ENCODE measurements at places on chromosomes 1 and 21. TPM values are rescaled to one million over a fixed set of nuclear protein-coding genes. Genes with fewer than 3 reads are reported as not detected.

DNA sequence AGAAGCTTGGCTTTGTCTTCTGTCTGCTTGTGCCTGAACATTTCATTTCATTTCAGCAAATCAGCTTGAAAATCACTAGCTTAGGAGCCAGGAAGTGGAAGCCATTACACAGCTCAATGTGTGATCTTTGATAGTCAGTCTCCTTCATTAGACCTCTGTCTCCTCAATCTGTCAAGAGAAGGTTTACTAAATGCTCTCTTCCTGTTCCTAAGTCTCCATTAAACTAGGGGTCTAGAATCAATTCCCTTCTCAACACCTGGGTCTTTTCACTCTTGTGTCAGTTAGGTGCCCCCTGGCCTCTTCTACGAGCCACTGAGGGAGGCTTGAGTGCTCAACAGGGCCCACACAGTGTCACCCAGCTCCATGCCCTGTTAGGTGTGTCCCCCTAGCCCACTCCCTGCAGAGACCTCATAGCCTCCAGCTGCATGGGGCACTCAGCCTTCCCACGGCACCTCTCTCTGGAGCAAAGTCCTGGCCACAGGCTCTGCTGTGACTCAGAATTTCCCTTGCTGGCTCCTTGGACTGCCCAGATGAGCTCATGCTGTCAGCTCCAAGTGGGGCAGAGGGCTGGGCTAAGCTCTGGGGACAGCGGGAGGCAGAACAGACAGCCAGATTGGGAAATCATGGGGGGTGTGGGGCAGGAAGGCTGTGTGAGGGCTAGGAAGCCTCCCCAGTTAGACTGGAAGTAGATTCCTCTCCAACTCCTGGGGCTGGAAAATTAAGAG is 115.7 kb upstream of the IPO9 start:
- H3K27ac ChIP-seq: peak overlapping the region; percentile 89
- no peak overlapping the region for H3K4me3 ChIP-seq
- no peaks in the 10 kb centered on the region for H3K27me3 ChIP-seq
- peak; percentile 99 for DNase-seq
- H3K4me1 ChIP-seq: peaks cover 46% of the 10 kb centered on the region

DNA sequence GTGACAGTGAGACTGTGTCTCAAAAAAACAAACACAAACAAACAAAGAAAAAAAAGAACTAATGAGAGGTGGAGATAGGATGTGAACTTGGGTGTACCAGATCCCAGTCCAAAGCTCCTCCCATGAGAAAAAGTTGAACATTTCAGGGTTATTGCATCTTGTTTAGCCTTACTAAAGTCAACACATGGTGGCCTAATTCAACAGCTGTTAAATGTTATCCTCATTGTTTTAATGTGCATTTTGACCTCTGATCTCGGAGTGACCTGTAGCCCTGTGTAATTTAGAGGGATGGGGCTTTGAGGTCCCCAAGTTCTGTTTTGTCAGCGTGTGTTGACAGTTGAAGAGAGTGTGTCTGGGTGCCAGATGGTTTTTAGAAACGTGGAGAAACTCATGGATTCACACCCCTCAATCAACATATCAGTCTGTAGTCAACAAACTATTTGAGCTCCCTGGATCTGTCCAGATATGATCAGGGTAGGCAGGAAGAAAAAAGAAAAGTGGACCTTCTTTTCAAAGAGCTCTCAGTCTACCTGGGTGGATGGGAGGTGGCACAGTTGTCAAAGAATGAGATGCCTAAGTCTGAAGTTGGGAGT is 34.7 kb downstream of the PTPRU start:
- no peaks in the 10 kb centered on the region for H3K27me3 ChIP-seq
- H3K4me1 ChIP-seq: peaks cover 8% of the 10 kb centered on the region

GRCh38 chr1:21154717-21155116 is 22.0 kb downstream of the EIF4G3 start:
- no peak overlapping the region for H3K27ac ChIP-seq
- H3K27me3 ChIP-seq: no peaks in the 10 kb centered on the region
- no peak overlapping the region for H3K4me3 ChIP-seq
- no peak for DNase-seq

GRCh38 chr1:3432306-3432705 is 22.2 kb upstream of the ARHGEF16 start:
- no peak overlapping the region for H3K27ac ChIP-seq
- H3K4me3 ChIP-seq: no peak overlapping the region
- H3K27me3 ChIP-seq: no peaks in the 10 kb centered on the region
- no peak for DNase-seq

DNA sequence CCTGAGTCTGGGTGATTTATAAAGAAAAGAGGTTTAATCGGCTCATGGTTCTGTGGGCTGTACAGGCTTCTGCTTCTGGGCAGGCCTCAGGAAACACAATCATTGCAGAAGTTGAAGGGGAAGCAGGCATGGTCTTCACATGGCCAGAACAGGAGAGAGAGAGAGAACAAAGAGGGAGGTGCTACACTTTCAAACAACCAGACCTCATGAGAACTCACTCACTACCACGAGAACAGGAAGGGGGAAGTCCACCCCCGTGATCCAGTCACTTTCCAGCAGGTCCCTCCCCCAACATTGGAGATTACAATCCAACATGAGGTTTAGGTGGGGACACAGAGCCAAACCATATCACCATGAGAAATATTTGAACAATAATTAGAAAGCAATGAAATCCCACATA is 222.9 kb downstream of the FAM72C start:
- no peaks in the 10 kb centered on the region for H3K36me3 ChIP-seq
- no peaks in the 10 kb centered on the region for H3K4me1 ChIP-seq
- H3K27me3 ChIP-seq: no peaks in the 10 kb centered on the region
- DNase-seq: no peak

GRCh38 chr21:45355573-45355972 is 49.4 kb upstream of the COL18A1 start:
- peaks cover 4% of the 10 kb centered on the region for H3K4me1 ChIP-seq
- H3K4me3 ChIP-seq: no peak overlapping the region
- no peaks in the 10 kb centered on the region for H3K36me3 ChIP-seq
- no peak for DNase-seq
- no peak overlapping the region for H3K27ac ChIP-seq

GRCh38 chr1:223331301-223331700 is 32.7 kb downstream of the SUSD4 start:
- H3K4me1 ChIP-seq: no peaks in the 10 kb centered on the region
- no peaks in the 10 kb centered on the region for H3K36me3 ChIP-seq
- H3K4me3 ChIP-seq: no peak overlapping the region
- no peak overlapping the region for H3K27ac ChIP-seq
- DNase-seq: no peak

DNA sequence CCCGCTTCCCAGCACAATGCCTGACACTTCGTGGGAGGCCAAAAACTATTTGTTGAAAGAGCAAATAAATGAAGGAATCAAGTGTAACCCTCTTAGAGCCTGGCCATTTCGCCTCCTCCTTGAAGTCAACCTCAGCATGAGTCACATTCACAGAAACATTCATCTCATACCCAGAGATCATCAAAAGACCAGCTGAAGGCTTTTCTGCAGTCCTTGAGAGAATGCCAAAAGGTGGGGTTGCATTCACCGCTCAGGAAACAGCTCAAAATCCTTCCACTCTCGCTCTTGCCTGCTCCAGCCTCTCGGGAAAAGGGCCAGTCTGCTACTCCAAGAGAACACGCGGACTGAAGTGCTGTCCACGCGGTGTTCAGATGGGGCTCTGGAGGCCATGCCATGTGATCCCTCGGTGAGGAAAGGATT is 90.0 kb downstream of the VWA5B1 start:
- H3K4me1 ChIP-seq: no peaks in the 10 kb centered on the region
- DNase-seq: no peak
- H3K27ac ChIP-seq: no peak overlapping the region
- H3K4me3 ChIP-seq: no peak overlapping the region
- H3K36me3 ChIP-seq: no peaks in the 10 kb centered on the region
- H3K27me3 ChIP-seq: no peaks in the 10 kb centered on the region

DNA sequence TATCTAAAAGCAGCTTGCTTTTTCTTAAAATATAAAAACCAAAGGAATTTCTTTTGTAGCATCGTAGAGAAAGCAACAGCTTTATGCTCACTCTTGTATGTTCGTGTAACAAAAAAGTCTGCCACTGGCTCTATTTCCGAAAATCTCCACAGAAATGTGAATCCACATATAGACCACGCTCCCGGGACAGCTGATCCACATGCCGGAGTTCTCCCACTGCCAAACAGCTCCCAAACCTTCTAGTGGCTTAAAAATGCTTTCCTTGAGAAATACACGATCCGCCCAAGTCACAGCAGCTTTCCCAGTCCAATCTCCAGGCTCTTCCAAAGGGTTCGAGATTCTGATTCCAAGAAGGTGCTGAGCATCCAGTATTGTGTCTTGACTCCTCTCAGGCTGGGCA is 29.3 kb downstream of the PCSK9 start:
- no peak for DNase-seq
- no peaks in the 10 kb centered on the region for H3K27me3 ChIP-seq
- no peaks in the 10 kb centered on the region for H3K4me1 ChIP-seq
- no peak overlapping the region for H3K27ac ChIP-seq

DNA sequence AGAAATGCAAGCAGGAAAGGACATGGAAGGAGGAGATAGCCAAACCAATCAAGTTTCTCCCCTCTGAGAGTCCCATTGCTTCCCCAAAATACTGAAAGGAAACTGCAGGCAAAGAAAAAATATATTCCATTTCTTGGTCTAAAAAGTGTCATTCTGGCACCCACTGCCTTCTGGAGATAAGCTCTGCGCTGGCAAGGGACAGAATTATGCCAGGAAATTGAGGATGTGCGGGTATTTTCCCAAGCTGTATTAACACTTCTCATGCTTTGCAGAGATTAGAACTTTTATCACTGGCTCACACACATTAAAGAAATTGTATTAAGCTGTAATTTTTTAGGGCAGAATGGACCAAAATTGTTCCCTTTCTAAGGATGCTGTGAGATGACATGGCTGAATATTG is 381.2 kb upstream of the DUSP10 start:
- DNase-seq: no peak
- no peaks in the 10 kb centered on the region for H3K36me3 ChIP-seq
- H3K4me1 ChIP-seq: no peaks in the 10 kb centered on the region
- no peak overlapping the region for H3K27ac ChIP-seq
- no peak overlapping the region for H3K4me3 ChIP-seq
- no peaks in the 10 kb centered on the region for H3K27me3 ChIP-seq

DNA sequence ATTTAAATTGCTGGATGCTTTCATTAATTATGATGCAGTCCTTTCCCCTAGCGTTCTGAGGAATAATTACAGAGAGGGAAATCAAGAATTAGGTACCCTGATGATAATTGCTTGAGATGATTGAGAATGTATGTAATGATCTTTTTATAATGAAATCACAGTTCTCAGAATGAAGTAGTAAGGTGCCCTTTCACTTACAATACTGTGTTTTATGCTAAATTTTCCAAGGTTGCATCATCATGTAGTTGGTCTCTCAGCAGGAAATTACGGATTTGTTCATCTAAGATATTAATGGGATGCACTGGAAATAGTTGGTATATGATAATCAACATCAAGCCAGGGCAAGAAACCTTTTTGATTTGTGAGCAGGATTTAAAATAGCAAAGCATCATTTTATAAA is 34.1 kb downstream of the AGT start:
- H3K36me3 ChIP-seq: no peaks in the 10 kb centered on the region
- no peaks in the 10 kb centered on the region for H3K4me1 ChIP-seq
- DNase-seq: no peak

- H3K4me1 ChIP-seq: no peaks in the 10 kb centered on the region
- DNase-seq: no peak
- no peaks in the 10 kb centered on the region for H3K36me3 ChIP-seq
- H3K27ac ChIP-seq: no peak overlapping the region
Observed at GRCh38 chr1:184757406-184757805, 2.7 kb upstream of the EDEM3 start.

- H3K36me3 ChIP-seq: no peaks in the 10 kb centered on the region
- DNase-seq: no peak
- H3K27ac ChIP-seq: no peak overlapping the region
- H3K4me3 ChIP-seq: no peak overlapping the region
Observed at GRCh38 chr1:71087060-71087459, 6.2 kb upstream of the ZRANB2 start.

- H3K4me3 ChIP-seq: no peak overlapping the region
- H3K36me3 ChIP-seq: no peaks in the 10 kb centered on the region
- DNase-seq: peak; percentile 70
- H3K27me3 ChIP-seq: no peaks in the 10 kb centered on the region
Observed at GRCh38 chr1:1315435-1315954, 7.1 kb downstream of the PUSL1 start.

DNA sequence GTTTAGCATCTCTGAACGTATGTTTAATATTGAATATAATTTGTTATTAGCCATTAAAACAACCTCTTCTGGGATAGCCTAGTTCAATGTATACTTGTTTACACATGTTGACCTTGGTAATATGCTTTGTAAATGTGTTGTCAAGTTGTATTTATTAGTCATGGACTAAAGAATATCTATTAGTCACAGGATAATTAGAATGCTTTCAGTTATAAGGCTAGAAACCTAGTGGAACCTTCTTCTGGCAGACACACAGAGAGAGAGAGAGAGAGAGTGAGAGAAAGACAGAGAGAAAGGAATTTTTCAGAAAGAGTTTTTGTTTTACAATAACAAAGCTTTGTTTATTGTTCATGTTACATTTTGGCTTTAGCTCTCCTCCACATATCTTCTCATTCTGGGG is 181.1 kb upstream of the APP start:
- H3K4me3 ChIP-seq: no peak overlapping the region
- DNase-seq: no peak
- H3K27ac ChIP-seq: no peak overlapping the region
- no peaks in the 10 kb centered on the region for H3K4me1 ChIP-seq

DNA sequence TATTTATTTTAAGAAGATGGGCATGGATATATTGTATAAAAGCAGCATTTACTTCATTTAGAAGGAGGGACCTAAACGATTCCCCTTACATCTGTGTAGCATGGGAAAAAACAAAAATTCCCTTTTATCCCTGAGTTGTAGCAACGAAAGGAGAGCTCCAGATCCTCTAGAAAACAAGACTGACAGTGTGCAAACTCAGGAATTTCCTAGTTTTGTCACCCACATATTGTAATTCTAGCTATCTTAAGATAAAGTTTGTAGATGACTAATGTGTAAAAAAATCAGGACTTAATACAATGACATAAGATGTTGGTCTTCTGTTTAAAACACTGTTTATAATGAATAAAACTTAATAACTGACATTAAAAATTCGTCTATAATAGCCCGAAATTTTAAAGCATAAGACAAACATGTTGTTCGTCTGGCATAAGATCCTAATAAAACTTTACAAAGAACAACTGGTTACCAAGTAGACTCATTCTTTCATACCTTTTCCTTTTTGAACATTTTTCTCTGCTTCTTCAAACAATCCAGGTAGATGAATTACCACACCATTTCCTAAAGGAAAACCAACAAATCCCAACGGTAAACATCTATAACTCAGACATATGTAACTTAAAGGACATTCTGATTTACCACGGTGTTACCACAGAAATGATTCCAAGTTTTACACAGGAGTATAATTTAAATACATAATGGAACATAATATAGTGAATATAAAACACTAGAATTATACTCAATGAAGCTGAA is 15.2 kb downstream of the ADSS2 start:
- H3K36me3 ChIP-seq: no peaks in the 10 kb centered on the region
- H3K4me1 ChIP-seq: no peaks in the 10 kb centered on the region

PLA2G2F gene
- not detected for total RNA-seq

ERICH3 gene
- 3.7 TPM for total RNA-seq

RPTN gene
- total RNA-seq: not detected

APCS gene
- total RNA-seq: not detected

CNKSR1 gene
- total RNA-seq: 11.1 TPM

COL11A1 gene
- total RNA-seq: not detected

GPA33 gene
- not detected for total RNA-seq

PRAMEF15 gene
- total RNA-seq: not detected

CBS gene
- total RNA-seq: 11.4 TPM

GALE gene
- total RNA-seq: 15.0 TPM

Data from uterus (tissue), 4 donors.